ENCODE measurements at places on chromosomes 12 and 14.

GRCh38 chr14:68981539-68981976 lies 2.5 kb upstream of the ACTN1 start:
- DNase-seq = no peak

- DNase-seq = no peak
These were observed 1.6 kb upstream of the C1RL start for GRCh38 chr12:7110661-7111060.

- DNase-seq = no peak
These were observed 10.7 kb downstream of the NKX2-1 start for GRCh38 chr14:36509069-36509917.

GRCh38 chr12:56469007-56469930 lies 891 bp downstream of the SPRYD4 start:
- peak; percentile 81 for DNase-seq

DNA sequence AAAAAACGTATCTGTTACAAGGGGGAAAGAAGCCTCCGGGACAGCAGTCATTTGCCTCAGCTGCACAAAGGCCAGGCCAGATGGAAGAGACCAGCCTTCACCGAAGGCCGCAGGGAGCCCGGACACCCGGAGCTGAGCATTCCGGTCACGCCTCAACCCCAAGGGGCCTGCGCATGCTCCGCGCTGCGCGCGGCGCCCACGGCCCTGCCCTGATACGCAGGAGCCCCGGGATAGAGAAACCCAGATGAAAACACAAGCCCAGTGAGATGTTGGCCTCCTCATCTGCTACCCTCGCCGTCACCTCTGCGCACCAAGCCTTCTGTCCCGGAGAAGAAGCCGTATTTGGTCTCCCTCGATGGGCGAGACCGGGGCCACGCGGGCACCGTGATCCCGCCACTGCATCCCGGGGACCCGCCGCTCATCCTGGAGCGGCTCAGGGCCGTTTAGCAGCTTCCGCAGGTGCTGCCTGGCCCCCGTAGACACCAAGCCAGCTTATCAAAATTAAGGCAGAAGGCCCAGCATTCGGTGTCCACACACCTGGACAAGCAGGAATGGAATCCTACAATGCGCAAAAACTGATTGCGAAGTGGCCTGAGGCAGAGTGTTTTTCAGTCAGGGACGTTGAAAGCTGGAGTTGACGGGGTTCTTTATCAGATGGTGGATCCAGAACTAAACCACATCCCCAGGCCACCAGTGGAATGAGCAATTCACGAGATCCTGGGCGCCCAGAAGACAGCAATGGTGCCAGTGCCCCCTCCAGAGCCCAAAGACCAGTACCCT lies 2.6 kb downstream of the OR8S1 start:
- DNase-seq = no peak

GRCh38 chr12:123165537-123165936 lies 14.6 kb upstream of the PITPNM2 start:
- no peak for DNase-seq

DNA sequence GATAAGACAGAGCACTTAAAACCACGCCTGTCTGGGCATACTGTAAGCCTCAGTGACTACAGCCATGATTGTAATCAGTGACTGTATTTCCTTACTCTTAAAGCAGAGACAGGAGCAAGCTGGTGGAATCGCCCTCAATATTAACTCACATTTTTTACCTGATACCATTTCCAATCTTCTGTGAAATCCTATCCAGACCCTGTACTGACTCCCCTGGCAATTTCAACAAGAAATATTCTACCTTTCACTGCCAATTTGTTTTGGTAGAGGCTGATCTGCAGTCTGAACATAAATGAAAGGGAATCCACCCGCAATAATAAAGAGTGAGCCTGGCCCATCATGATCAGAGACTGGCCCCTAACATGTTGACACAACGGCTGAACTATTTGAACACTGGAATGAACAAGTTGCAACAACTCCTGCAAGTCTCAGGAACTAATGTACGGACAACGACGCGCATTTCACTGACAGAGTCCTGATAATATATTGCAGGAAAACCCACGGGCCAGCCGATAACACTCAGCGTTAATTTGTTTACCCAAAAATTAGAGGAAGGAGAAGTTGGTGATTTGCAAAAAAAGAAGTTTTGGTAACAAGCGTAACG lies 195.5 kb upstream of the BTG1 start:
- peak; percentile 46 for DNase-seq

GRCh38 chr12:32903763-32904162 lies 7.2 kb upstream of the PKP2 start:
- no peak for DNase-seq

GRCh38 chr14:24238123-24238522 lies 4.3 kb downstream of the TINF2 start:
- no peak for DNase-seq

GRCh38 chr14:74712499-74713394 lies at the start of the genes AREL1 and FCF1:
AREL1 (minus strand) TSS chr14:74713080; CDS start chr14:74685615, 27,465 bp downstream.
FCF1 (plus strand) TSS chr14:74713144; CDS start chr14:74713198, 54 bp downstream.
- peak; percentile 97 for DNase-seq

DNA sequence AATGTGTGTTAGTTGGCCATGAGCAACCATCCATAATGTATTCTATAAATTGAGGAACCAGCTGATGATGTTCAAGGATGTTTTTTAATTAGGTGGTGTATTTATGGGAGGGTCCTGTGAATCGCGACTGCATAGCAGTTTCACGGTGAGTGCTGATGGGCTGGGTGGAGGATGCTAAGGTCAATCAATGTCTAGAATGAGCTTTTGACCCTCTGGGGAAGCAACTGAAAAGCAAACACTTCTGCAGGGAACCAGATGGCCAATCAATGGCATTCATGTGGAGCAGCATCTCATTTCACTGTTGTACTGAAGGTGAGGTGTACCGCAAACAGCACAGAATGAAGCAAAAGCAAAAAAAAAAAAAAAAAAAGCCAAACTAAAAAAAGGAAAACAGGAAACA lies 676.1 kb upstream of the TMEM132C start:
- no peak for DNase-seq

- no peak for DNase-seq
These were observed 46.5 kb downstream of the TSPAN9 start for GRCh38 chr12:3123729-3124128.

DNA sequence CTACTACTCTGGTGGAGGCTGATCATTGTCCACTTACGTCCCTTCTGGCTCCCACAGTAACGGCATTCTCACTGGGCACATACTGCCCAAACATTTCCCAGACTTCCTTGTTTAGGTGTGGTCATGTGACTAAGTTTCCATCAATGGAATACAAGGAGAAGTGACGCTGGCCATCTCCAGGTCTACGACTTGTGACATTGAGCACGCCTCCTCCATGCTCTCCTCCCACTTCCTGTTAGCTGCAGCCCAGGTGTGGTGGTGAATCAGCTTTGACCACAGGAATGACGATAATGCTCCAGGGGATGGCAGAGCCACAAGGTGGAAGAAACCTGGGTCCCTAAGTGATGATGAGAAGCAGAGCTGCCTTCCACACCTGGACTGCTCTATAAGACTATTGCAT lies 6.0 kb upstream of the SLC24A4 start:
- no peak for DNase-seq

- no peak for DNase-seq
These were observed 442.5 kb downstream of the NRXN3 start for GRCh38 chr14:78612666-78613065.

DNA sequence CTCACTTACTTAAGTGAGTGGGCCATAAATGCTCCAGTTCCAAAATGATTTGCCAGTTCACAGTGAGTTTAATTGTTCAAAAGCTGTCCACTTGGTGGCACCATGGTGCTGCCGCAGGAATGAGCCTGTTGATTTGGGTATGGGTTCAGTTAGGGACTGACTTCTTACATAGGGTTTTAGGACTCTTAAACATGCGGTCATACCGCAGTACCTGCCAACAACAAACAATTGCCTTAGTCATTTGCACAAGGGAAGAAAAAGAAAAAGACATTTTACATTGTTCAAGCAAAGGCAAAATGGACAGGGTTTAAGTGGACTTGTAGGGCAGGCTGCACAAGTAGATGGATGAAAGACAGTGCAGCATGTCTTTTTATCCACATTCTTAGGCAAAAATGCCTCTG lies 80.0 kb upstream of the DBX2 start:
- peak; percentile 72 for DNase-seq

DNA sequence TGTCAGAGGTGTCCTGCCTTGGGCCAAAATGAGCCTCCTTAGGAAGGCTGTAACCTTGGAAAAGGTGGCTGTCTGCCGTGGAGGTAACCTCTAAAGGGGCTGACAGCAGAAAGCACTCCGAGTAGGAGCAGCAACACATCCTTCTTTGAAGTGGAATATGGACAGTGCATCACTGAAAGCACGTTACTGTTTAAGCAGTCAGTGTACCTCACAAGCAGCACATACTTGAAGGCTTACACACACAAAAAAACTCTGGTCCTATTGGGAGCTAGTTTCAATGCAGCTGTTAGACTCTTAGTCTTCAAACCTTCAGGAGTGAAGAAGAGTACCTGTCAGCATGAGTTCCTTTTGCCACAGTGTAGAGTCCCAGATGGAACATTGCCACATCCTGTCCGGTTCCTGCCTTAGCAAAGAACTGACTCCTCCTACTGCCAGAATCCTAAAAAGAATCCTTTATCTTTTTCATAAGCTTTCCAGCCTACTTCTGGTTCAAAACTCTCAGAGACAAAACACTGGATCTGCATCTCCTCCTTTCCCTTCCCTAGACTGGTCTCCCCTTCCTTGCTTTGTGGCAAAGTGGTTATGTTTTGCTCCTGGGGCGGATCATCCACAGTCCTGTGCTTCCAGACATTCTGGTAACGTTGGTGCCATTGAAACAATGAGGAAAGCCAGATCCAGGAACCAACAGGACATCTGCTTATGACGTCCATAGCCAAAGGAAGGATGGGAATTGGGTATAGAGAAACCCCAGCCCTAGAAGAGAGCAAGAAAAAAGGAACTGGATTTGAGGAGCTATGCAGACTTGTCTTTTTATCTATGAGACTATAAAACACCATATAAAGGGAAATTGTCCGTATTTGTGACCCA lies 8.5 kb upstream of the MDM1 start:
- no peak for DNase-seq

DNA sequence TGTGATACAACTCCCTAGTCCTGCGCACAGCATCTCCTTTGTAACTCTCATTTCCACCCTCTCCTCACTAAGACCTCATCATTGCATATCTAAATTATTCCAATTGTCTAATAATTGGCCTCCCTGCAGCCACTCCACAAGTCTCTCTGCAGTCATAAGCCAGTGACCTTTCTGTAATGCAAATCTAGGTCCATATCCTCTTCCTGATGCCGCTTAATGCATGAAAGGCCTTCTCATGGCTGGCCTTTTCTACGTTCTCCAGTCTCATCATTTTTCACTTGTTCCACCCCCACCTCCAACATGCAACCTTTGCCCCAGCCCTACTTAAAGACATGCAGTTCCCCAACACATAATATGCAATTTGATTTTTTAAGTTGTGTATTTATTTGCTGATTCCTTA lies 96.0 kb downstream of the RPAP3 start:
- DNase-seq = no peak

DNA sequence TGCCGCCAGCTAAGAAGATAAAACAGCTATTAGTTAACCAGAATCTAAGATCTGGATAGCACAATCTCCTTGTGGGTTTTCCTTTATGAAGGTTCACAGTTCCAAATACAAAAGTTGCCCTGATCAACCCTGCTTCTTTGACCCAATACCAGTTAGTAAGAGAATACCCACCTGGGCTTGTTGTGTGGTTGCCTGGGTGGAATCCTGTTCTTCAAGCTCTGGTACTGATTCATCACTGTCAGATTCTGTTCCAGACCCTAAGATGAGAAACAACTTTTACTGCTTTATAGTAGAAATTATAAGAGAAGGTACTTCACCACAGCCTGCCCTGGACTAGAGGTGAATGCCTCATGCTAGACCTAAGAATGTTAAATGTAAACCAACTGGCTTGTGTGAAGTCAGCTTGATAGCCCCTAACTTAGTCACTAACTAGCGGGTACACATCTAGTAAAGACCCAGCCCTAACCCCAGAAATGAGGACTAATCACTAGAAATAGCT lies 10.6 kb downstream of the NACA start:
- DNase-seq = no peak

GRCh38 chr12:46268583-46269428 lies at the start of gene SLC38A1:
SLC38A1 (minus strand) TSS chr12:46269043; CDS start chr12:46239800, 29,243 bp downstream.
- DNase-seq = peak; percentile 78

- DNase-seq = no peak
These were observed 69.2 kb upstream of the ARID2 start for GRCh38 chr12:45660330-45660729.

DNA sequence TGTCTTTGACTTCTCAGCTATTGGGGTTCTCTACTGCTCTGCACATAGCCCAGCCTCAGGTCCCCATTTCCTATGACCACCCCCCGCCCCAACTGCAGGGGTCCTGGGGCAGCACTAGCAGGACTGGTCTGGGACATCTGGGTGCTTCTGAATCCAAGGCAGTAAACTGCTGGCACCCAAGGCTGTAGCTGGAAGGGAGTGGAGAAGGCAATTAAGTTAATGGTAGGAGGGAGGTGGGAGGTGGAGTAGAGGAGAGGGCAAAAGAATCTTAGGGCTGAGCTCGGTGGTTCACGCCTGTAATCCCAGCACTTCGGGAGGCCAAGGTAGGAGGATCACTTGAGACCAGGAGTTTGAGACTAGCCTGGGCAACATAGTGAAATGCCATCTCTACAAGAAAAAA lies 11.5 kb downstream of the PLEK2 start:
- DNase-seq = no peak

- no peak for DNase-seq
These were observed 31.7 kb downstream of the DHRS7 start for GRCh38 chr14:60133487-60133886.

DNA sequence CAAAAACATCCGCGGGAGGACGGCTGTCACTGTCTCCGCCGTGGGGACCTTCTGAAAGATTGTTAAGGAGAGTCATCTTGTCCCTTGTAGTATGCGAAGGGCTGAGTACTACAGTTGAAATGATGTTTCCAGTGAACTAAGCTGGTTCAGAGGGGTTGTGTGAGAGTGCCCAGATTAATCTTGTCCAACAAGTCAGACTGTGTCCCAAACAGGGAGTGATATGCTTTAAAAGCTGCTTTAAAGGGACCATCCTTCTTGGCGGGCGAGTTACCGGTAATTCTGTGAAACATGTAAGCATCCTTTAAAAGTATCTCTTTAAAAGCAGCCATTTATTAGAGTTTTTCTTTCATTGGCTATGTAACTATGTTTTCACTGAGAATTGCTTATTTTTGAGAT lies 1.1 kb downstream of the WDR20 start:
- DNase-seq = no peak

DNA sequence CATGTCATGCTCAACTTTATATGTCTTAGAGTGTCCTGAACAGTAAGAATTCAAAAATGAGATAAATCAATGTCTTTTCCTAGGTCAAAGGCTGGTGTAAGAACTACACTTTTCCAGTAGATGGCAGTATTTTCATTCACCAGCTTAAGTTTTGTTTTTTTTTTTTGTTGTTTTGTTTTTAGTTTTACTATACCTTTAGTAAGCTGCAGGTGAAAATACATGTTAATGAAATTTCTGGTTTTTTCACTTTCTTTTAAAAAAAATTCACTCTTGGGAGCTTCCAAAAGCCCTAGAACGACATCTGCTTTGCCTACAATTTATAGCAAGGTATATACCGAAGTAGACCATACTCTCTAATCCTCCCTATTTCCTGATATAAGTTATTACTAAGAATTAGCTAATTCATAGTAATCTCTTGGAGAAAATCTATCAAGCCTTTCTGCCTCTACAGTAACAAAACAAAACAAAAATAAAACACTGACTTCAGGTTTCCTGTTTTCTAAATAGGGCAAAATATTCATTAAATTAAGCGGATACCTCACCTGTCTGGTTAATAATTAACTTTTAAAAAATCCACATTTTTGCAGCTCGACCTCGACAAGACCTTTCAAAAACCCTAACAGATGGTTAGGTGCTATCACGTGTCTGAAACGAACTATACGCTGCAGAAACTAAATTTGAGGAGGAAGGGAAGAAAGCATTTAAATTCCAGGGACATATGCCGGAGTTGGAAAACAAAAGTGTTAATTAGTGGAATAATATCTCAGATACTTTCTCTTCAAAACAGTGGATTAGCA lies 2.7 kb upstream of the SAMD4A start:
- peak; percentile 56 for DNase-seq
